ENCODE measurements at places on chromosomes 4 and X.

DNA sequence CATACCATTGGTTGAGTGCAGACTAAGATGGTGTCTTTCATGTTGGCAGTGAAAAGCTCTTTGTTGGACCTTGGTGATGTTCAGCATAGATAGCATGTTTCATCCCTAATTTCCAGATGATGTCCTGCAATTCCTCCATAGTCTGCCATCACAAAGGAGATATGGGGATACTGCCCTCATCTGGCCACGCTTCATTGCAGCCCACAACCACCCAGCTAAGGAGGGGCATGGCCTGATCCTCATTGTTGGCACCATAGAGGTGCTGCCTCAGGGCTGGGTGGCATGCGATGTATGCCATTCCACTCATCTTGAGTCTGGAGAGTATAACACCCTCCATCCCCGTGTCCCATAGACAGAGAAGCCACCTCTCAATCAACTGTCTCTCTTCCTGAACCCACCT is 31.5 kb upstream of the NUDT6 start:
- no peak for DNase-seq

DNA sequence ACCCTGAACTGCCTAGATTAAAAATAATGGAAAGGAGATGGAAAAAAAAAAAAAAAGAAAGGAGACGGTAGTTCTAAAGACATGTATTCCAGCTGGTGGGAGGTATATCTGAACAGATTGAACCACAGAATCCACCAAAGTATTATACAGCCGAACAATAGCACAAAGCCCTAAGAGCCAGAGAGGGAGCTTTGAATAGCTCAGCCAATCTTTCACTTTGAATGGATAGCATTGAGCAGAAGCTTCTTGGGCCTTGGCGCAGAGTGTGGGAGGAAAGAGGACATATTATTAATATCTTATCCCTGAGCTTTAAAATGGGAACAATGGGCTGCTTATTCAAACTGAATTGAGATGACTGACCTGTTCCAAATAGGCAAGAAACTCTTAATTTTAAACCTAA is 147.8 kb upstream of the PAQR3 start:
- DNase-seq: no peak

- no peak for DNase-seq
Observed at GRCh38 chrX:19775830-19776485, 111.4 kb downstream of the SH3KBP1 start.

GRCh38 chr4:151858356-151858755 is 97.5 kb upstream of the GATB start:
- no peak for DNase-seq

- no peak for DNase-seq
Observed at GRCh38 chr4:169975838-169976796, 50.1 kb downstream of the MFAP3L start.

DNA sequence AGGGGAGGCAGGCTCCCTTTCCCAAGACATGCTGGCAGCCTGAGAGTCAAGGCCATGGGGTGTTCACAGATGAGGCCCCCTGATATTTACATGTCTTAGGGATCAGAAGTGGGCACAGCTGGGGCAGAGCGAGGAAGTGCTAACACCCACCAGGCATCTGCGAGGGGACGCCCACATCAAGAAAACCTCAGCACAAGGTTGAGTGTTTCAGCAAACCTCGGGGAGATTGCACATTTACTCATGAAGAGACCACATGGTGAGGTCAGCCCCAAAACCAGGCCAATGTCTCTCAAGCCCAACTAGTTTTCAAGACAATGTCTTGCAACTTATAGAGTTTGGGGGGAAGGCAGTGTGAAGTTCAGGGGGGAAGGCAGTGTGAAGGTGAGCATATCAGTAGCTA is 55.2 kb downstream of the CLNK start:
- no peak for DNase-seq

- DNase-seq: no peak
Observed at GRCh38 chrX:3348191-3348590, 1.7 kb upstream of the MXRA5 start.

DNA sequence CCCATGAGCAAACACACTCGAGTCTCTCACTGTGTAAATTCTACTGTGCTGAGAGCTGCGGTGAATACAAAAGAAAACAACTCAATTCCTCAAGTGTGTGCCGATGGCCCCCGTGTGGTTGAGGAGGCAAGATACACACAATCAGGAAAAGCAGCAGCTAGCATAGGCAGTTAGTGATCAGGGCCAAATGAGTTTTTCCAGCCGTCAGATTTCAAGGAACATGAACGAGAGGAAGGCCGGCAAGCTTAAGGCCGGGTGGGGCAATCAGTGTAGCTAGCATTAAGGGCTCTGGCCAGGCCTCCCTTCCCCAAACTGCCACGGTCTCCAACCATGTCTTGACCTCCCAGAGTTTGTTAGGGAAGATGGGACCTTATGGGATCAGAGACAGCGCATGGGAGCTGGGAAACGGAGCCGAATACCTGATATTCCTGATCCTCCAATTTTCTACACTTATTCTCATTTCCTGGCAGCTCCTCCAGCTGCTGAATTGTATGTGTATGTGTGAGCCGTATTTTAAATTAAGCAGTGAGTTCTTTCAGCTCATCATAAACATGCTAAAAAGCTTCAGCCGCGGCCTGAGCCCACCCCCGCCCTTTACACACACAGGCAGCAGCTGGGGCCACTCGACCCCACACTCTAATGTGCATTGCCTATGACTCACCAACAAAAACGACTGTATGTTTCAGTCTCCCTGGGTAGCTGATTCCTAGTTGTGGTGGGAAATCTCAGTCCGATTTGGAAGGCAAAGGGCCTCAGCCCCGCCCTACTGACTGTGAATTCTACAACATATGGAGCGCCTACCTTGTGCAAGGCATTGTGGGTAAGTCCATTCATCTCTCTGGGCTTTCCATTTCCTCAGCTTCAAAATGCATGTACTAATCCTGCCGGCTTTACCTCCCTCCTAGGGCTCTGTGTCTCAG is 59.9 kb downstream of the RTL9 start:
- peak; percentile 58 for DNase-seq

DNA sequence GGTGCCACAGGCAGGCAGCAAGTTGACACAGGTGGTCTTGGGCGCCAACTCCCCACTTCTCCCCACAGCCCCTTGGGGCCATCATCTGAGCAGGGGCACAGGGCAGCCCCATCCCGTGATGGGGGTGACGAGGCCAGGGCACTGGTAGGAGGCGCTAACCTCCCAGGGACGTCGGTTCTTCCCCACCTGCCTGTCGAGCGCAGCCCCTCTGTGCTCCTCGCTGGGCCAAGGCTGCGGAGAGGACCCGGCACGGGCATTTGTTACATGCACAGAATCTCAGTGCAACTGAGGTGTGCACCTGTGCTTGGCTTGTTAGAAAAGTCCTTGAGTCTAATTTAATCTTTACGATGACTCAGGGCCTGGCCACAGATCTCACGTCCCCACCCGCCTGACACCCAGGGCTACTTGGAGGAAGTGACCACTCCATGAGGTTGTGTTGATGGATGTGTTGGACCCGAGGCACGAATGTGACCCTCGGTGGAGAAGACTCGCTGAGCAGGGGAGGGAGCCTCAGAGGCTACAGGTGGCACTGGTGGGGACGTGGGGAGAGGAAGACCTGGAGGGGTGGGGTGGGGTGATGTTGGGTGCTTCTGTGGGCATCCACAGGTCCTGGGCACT is 3.1 kb upstream of the SH3TC1 start:
- DNase-seq: no peak

DNA sequence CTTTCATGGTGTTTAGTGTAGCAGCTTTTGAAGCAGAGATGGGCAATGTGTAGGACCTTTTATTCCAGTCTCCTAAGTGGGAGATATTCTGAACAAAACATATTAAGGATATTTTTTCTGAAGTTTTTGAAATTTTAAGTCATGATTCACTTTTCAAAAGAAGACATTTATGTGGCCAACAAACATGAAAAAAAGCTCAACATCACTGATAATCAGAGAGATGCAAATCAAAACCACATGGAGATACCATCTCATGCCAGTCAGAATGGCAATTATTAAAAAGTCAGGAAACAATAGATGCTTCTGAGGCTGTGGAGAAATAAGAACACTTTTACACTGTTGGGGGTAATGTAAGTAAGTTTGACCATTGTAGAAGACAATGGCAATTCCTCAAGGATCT is 76.0 kb downstream of the FAT4 start:
- no peak for DNase-seq

Measured in AG20443 (cell line).